Cerebellar nuclear complex (tissue), 1 donor: ENCODE measurements at places on chromosomes 1 and 21.

GRCh38 chr1:211036381-211037060 is 97.4 kb downstream of the KCNH1 start:
- DNase-seq, result no peak

DNA sequence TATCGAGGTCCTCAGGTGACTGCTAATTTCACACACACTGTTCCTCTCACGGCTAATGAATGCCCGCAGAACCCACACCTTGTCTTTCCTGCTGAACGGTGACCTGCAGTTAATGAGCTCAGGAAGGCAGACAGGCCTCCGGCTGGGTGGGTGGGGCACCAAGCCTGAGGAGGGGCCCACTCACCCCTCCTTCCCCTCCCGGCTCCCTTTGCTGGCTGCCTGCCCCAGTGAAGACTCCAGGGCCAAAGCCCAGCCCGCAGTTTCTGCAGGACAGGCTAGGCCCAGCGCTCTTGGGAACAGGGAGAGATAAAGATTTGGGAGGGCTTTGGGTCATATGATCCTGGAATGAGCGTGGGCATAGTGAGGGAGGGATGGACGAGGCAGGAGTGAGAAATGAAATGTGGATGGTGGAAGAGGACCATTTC is 26.4 kb downstream of the FOXO6 start:
- no peak for DNase-seq

DNA sequence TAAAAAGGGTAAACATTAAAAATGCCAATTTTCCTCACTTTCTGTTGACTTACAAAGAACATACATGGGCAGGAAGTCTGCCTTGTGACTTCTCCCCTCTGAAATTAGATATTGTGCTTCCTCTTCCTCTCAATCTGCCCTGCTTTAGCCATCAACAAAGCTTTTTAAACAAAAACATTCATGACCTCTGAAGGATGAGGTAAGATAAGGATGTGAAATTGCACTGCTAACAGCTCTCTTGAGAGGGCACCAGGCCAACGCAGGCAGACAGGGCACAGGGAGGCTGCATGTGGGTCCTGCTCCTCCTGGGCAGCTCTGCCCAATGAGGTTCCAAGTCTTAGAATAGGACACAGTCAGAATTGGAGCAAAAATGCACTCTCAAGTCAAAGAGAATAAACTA is 62.1 kb downstream of the DEGS1 start:
- DNase-seq, result no peak

DNA sequence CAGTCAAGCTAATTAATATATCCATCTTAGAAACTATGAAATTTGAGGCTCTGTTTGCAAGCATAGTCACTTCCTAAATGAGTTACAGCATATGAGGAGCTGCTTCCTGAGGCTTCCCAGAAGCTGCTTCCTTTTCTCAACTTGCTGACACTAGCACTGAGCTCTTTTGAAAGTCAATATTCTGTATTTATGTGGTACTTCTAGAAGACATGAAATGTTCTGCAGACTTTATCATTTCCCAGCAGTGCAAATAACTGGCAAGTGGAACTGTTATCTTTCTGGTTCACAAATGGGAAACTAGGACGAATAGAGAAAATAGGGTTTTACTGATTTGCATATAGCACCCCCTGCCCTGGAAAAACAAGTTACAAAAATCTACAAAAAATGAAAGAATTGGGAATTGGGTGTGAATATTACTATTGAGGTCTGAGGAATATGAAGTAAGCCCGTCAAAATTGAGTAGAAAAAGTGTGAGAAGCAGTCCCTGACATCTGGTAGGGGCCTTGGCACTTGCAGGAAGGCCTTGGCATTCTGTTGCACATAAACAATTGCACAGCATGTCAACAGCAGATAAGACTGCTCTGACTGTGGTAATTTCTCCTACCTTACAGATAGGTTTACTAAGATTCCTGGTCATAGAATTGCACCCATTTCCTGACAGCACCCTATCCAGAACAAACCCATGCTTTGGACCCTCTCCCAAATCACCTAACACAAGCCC is 7.1 kb downstream of the GIPC2 start:
- DNase-seq, result no peak

- peak; percentile 74 for DNase-seq
These were observed 1.1 kb upstream of the ELAPOR1 start for GRCh38 chr1:109112652-109113285.

- DNase-seq, result no peak
These were observed 133.7 kb upstream of the KCNK1 start for GRCh38 chr1:233480198-233480597.

DNA sequence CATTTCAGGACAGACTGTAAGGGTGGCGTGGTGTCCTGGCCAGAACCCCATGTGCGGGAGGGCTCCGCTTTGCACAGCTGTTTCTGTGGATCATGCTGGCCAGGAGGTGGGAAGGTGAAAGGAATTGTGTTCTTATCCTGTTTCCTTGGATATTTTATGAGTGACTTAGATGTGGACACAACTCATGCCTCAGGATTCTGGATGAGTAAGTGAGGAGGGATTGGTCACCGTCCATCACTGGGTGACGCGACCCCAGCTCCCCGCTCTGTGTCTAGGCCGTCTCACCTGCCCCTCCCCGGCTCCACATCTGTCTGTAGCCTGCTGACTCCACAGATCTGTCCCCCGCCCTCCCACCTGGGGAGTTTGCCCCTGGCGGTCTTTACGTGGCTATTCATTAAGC is 48.8 kb downstream of the PIK3CD start:
- DNase-seq, result no peak

DNA sequence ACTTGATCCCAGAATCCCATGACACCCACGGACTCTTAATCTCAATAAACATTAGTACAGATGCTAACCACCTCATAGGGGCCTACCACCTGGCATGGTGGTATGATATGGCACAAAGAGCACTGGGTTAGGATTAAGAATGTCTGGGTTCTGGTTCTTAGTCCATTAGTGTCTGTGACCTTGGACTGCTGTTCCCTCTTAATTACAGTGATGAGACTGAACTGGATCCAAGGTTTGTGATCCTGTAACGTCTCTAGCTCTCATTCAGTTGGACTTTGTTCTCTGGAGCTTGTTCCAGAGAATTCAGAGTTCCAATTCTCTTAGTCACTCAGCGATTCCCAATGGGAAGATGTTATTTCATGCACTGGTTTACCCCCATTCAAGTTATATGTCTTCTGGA is 23.6 kb upstream of the PIGC start:
- DNase-seq, result no peak

DNA sequence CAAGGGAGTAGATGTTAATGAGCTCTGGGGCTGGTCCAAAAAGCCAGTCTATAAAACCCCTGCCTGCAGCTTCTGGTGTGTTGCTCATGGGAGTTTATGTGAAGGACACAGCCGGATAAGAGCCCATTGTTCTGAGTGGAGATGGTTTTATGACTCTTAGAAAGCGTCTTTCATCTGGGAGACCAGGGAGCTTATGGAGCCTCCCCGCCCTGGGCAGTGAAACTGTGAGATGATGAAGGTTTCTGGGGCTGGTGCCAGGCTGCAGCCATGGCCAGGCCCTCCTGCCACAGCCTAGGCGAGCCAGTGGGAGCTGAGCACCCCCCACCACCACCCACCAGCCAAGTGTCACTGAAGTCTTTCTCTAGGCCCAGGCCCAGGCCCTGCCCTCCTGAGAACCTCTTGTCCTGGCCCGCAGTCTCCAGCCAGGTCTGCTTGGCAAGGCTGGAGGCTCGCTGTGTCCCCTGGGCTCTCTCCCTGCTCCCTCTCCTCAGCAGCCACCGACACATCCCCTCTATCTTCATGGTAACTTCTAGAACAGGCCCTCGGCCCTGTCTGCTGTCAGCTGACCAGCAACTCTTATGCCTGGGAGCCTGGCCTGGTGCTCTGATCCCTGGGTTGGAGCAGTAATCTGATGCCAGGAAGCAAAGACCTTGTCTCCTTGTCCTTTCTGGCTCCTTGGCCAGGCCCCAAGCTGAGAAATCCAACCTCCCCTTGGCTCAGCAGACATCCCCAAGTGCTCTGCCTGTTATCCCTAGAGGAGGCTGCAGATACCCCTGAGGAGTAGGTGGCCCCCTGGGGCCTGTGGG is 7.6 kb upstream of the ARHGEF10L start:
- DNase-seq, result no peak

- no peak for DNase-seq
These were observed at the start of gene PTPN7 for GRCh38 chr1:202160377-202160940. Gene PTPN7 (minus strand): TSS chr1:202160602. CDS start chr1:202159402, 1,200 bp downstream.
